SJCRH30 (cell line): ENCODE measurements at places on chromosomes 7 and 10.

- no peak for DNase-seq
Observed at GRCh38 chr7:117025891-117026290, 72.6 kb downstream of the ST7 start.

GRCh38 chr10:16890691-16891090 is 73.5 kb upstream of the RSU1 start:
- no peak for DNase-seq

GRCh38 chr10:133458021-133458709 is 4.4 kb downstream of the SCART1 start:
- DNase-seq, result no peak

- no peak for DNase-seq
Observed at GRCh38 chr10:3330663-3331062, 158.1 kb upstream of the PITRM1 start.

- no peak for DNase-seq
Observed at GRCh38 chr7:40244226-40244625, 109.4 kb downstream of the SUGCT start.

DNA sequence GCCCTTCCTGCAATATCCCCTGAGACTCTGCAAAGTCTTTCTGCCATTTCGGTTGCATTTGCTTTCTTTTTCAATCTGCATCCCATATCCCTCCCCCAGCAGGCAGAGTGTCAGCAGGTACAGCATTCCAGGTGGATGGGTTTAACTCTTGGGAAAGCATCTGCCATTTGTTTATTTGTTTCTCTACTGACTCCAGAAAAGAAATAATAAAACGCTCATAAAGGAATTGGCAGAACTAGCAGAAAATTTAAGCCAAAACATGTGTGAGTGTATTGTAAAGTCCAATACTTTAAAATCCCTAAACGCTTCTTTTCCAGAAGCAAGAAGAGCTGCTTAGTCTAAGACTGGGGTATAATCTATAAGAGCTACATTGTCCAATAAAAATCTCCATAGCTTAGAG is 393.8 kb downstream of the TNS3 start:
- no peak for DNase-seq

DNA sequence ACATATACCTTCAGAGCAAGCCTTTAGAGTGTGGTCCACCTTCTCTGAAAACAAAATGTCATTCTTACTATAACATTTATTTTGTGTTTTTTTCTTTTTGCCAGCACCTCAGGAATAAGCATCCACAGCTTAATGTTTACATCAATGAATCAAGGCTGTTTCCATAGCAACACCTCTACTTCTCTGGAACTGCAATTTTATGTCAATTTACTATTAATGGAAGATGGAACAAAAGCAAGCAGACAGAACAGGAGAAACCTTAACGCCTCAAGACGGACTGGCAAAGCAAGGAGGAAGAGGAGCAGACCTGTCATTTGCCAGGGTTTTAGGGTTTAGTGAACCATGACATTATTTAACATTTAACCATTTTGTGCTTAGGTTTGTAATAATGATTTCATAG is 63.1 kb downstream of the PRR15 start:
- no peak for DNase-seq

GRCh38 chr7:4319280-4319679 is 362.8 kb upstream of the FOXK1 start:
- no peak for DNase-seq

DNA sequence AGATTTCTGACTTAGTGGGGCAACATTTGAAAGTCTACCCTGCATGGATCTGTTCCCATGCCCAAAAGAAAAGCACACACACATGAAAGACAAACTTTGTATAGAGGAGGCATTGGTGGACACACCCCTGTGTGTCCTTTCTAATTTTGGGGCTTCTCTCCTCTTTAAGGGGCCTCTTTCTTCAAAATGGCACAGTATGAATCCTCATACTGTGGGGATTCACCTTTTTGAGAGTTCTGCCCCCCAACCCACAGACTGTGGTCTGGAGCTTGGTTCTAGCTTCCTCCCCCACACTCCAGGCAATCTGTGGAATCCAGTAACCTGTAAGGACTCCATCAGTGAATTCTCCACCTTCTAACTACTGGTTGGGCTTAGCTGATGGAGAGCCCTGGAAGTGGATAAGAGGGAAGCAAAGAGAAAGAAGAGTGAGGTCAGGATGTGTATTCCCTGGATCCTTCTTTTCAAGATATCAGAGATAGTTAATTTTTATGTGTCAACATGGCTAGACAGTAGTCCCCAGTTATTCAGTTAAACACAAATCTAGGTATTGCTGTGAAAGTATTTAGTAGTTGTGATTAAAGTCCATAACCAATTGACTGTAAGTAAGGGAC is 32.4 kb upstream of the CDK6 start:
- no peak for DNase-seq

DNA sequence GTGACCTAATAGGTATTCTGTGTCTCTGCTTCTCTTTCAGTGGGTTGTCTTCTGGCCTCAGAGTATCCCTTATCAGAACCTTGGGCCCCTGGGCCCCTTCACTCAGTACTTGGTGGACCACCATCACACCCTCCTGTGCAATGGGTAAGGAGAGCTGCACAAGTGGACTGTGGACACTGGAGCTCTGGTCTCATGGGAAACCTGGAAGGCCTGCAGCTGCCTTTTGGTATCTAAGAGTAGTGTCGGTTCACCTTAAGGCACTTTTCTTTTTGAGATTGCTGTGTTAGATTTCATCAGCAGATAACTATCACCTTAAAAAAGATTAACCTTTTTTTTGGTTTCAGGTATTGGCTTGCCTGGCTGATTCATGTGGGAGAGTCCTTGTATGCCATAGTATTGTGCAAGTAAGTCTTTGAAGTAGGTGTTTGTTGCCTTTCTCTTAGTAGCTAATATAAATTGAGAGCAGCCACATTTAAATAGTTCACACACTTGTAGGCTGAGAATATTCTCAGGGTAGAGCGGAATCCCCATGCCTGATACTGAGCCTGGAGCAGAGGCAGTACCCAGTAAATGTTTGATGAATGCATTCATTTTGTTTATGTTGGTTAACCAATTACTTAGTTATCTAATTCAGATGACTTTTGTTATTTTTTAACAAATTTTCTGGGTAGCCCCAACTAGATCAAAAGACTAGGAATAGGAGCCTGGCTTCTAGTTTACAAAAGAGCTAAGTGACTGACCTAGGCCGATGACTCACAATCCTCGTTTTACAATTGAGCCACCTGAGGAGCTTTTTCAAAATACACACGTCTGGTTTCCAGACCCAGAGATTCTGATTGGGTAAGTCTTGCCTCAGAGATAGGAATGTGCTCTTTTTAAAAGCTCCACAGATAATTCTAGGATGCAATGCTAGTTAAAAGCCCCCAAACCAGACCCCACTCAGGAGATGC is 3.6 kb downstream of the TMEM254 start:
- no peak for DNase-seq

DNA sequence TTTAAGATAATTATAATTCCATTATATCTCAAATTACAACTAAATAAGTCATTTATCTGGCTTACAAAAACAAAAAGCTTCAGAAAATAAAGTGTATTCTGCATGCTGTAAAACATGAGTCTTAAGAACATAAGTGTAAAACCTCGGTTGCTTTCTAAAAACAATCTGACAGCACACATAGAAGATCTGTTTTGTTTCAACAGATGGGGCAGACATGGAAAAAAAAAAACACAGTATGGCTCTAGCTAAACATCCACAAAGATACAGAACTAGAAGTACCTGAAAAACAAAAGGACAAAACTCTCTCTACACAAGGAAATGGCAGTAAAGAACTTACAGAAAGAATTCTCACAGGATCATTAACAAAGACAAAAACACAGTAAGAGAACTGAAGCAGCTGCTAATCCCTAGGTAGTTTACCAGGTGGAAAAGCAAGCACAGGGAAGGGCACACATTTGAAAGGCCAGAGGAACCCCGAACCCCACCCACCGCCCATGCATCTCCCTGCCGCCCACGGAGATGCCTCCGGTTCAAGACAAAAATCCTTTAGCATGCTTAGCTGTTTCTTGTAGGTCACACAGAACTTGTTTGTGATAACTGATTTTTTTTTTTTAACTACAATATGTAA is 42.5 kb downstream of the DLD start:
- DNase-seq, result no peak

GRCh38 chr10:98031440-98031839 is 1.0 kb upstream of the CRTAC1 start:
- no peak for DNase-seq

DNA sequence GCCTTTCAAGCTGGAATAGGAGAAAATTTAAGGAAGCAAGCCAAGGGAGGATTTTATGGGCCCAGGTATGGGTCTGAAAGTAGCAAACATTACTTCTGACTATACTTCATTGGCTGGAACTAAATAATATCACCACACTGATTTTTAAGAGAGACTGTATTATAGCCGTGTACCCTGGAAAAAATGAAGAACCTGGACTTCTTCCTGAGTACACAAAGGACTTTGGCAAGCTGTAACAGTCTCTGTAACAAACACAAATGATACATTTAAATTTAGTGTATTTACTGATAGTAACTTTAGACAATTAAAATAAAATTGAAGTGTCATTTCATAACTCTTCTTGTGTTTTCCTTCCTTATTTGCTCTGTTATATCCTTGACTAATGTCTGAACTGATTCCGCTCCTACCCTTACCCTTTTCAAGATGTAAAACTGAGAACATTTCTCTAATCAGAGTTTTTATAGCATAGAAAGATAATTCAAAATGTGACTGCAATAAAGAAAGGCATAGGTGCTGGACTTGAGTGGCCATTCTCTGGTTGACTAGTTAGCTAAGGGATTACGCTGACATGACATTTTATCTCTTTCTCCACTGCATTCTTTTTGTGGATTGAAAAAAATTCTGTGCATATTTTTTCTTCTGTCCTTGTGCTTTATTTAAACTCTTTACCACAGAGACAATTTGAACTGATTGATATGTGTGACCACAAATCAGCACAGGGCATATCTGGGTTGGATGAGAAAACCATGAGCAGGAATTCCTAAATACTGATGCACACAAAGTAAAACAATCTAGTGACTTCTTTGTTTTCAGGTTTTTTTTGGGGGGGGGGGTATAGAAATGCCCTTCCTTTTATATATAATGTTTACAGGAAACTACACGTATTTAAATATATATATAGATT is 349.7 kb downstream of the MDFIC start:
- DNase-seq, result no peak

GRCh38 chr7:157517782-157518513 is 181.1 kb downstream of the DNAJB6 start:
- DNase-seq, result no peak

DNA sequence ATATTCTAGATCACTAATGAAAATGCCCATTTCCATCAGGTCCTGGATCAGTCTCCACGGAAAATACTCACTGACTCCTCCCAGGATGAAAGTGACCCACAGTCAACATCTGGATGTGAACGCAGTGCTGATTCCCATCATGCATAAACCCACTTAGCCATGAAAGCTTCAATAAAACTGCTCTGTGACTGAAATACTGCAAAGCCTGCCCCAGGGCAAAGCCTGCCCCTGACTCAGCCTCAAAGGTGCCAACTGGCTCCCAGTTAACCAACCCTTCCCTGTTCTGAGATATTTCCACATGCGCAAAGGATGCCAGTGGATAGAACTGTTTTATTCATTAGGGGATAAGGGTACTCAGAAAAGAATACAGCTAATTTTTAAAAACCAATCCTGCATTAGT is 24.0 kb downstream of the OSBPL3 start:
- no peak for DNase-seq

DNA sequence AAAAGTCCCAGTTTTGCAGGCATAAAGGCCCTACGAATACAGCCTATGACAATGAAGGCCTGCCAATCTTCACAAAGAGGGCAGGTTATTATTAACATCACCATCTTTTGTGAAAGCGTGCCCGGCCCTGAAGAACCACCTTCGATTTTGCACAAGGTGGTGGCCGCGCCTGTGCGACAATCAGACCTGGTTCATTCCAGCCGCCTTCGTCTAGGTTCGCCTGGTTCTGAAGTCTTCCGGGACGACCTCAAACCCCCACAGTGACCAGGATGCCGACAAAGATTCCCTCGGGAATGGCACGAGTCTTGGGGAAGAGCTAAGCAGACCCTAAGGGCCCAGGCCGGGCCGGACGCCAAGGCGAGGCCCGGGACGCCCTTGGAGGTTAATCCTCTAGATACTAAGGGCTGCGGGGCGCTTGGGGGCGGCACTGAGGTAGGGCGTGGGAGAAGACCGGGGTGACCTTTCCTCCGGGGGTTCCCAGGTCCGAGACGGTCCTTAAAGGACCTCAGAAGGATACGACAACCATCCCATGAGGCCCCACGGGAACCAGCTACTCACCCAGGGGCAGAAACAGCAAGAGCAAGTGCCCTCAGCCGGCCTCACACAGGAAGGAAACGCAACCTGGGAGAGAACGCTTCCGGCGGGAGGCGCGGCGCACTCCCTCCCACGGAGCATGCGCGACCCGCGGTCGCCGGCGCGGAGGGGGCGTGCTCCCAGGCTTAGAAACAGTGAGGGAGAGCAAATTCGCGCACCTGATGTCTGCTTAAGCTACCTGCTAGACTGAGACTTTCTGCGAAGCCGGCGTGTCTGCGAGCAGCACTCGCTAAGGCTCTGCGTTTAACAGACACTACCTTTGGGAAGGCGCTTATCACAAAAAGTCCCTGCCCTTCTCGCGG is at the start of gene ATAD1:
ATAD1 (minus strand) TSS at position 618 of the 896 bp plus-strand sequence. CDS start 3,627 bp downstream, outside the sequence.
- peak; percentile 82 for DNase-seq

- DNase-seq, result peak; percentile 18
Observed at GRCh38 chr7:117283371-117283770, 39.5 kb downstream of the WNT2 start.
